HL-60 (cell line): ENCODE measurements at places on chromosomes 1 and 21.
A peak's percentile ranks its signal among the peaks of the same experiment; 100 is the strongest.

- no peak for DNase-seq
These were observed 35.9 kb downstream of the HEATR1 start for GRCh38 chr1:236568285-236568894.

- DNase-seq: no peak
These were observed 15.7 kb upstream of the ZBTB18 start for GRCh38 chr1:244035358-244035757.

GRCh38 chr1:162065016-162065415 lies 4.5 kb upstream of the NOS1AP start:
- no peak for DNase-seq

- DNase-seq: no peak
These were observed 38.7 kb upstream of the CD55 start for GRCh38 chr1:207282496-207283380.

- peak; percentile 16 for DNase-seq
These were observed 862.7 kb downstream of the PLA2G4A start for GRCh38 chr1:187691439-187691838.

- no peak for DNase-seq
These were observed 2.1 kb upstream of the EDN2 start for GRCh38 chr1:41486371-41487125.

DNA sequence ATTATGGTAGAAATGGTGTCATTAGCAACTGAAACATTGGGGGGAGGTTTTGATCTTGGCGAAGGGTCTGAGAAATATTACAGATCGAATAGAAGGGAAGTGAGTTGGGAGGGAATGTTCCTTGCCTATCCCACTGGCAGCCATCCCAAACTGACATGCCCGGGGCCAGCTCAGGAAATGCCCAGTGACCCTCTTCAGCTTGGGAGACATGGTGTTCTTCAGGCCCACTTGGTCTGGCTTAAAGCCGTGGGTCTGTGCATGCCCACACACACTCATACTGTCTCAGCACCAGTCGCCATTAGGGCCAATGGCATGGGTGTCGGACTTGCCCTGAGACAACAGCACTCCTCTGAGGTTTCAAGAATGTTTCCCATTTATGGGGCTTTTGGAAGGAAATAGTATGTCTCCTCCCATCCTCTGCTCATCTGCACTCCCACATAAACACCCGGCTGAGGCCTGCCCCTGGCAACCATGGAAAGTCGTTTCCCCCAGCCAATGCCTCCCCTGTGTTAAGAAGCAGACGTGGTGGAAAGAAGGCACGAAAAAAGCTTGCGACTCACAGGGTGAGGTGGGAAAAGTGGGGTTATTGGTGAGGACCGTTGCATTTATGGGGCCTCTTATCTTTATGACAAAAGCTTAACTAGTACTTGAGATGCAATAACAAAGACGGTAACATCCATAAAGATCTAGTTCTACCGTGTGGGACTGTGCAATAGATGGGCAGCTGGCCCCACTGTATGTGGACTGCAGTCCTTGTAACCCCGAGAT lies 2.0 kb downstream of the RNF186 start:
- DNase-seq: no peak

DNA sequence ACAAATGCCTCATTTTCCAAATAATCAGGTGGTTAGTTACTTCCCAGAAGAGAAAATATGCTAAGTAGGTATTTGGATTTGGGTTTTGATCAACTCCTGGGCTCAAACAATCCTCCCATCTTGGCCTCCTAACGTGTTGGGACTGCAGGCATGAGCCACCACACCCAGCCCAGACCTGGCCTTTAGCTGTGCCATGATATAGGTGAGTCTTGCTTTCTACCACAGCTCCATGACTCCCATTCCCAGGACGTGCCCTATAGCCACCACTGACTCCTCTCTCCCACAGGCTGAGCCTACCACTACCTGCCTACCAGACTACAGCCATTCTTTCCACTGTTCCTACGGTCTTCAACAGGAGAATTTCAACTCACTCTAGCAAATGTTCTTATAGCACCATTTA lies 1.8 kb upstream of the SLC1A7 start:
- DNase-seq: no peak

DNA sequence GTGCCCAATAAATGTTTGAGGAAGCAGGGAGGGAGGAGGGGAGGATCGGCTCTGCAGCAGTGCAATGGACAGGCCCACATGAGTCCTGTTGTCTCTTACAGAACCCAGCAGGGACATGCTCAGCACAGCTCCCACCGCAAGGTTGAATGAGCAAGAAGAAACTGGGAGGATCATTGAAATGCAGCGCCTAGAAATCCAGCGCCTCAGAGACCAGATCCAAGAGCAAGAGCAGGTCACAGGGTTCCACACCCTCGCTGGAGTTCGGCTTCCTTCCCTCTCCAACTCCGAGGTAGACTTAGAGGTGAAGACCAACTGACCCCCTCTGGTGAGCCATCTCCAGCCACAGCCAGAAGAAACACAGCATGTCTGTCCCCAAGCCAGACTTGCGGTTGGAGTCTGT lies 15.9 kb upstream of the TMEM125 start:
- no peak for DNase-seq

GRCh38 chr21:39913706-39914305 lies 46.6 kb downstream of the PCP4 start:
- DNase-seq: no peak

DNA sequence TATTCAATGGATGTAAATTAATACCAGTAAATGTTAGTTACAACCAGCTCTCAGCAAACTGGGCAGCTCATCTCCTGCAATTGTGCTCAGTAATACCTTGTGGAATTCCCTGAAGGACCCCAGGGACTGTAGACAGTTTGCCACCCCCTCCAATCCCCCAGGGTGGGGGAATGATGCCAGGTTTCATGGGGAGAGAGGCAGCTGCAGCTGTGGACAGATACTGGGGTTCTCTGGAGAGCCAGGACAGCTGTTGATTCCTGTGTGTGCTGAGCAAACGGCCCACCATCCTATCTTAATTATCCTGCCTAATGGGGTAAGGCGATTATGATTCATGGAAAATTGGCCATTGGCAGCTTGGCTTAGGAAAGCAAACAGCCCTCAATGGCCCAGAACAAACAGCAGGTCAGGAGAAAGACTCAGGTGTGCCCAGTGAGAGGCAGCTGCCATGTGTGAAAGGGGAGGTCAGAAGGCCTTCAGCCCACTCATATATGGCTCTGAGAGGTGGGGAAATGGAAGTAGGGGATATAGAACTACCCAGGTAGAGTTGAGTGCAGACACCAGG lies 148.9 kb upstream of the CTTNBP2NL start:
- DNase-seq: no peak

DNA sequence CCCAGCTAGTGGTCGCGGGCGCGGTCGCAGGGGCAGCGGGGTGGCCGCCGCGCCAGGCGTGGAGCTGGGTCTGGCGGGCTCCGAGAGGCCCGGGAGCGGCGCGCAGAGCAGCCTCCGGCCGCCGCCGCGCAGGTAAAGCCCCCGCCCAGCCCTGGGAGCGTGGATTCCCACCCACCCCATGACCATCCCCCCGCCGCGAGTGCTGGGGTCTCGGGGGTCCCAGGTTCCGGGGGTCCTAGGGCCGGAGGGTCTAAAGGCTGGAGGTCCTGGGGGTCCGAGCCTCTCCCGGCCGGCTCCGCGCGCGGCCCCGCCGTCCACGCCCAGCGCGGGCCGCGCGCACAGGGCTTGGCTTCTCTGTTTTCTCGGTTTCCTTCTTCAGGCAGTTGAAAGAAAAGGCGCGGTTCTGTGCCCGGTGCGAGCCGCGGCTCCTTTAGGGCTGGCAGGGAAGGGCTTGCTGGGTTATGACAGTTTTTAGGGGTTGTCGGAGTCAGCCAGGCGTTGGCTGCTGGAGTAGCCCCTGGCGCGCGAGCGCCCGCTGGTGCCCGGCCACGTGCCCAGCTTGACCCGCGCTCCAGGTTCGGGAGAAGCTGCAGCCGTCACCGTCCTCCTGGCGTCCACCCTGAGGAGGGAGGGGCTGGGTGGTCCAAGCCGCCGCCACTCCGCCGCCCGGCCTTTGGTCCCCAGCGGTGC lies 359 bp downstream of the LRRC3 start:
- DNase-seq: no peak

- DNase-seq: no peak
These were observed 14.3 kb upstream of the DNAJC28 start for GRCh38 chr21:33505833-33506232.

DNA sequence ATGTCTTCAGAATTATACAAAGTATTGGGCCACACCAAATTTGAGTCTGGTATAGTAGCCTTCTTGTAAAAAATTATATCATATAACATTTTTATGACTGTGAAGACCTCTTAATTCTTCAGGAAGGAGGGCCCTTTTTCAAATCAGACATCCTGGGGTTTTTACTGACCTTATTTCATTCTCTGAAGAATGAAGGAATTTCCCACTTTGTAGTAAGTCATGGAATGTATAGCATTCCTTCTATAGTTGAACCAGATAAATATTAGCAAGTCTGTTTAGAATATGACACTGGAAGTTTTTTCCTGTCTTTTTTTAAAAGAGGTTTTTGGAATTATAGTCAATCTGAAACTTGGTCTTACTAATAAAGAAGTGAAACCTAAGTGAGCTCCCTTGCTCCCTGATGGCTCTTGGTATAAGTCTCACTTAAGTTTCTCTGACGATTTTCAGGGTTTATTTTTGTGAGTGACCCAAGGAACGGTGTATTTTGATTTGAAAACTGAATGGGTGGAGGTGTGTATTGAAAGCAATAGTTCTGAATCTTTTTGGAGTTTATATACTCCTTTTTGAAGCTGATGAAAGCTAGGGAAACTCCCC lies 23.7 kb downstream of the SNX27 start:
- no peak for DNase-seq

DNA sequence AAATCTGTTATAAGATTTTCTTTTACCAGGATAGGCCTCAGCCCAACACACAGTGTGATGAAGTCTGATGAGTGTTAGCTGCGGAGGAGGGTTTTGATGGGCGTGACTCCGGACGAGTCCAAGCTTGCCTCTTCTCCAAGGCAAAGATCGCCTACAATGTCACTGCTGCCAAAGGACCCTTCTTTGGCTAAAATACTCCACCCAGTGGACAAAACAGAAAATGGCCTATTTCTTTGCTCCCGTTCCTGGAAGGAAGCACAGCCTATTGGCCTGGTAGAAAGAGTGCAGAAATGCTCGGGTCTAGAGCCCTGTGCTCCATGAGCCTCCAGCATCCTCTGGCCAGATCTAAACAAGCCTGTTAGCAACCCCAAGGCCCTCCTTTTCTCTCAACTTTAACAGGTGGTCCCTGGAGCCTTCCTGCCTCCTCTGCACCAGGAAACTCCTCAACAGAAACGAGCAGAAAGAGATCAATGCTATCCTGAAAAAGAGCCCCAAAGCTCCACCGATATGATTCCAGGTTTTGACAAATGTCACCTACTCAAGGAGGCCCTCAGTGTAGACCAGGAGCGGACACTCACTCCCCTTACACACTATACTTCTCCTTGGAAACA lies 3.4 kb upstream of the CASQ2 start:
- DNase-seq: peak; percentile 18

DNA sequence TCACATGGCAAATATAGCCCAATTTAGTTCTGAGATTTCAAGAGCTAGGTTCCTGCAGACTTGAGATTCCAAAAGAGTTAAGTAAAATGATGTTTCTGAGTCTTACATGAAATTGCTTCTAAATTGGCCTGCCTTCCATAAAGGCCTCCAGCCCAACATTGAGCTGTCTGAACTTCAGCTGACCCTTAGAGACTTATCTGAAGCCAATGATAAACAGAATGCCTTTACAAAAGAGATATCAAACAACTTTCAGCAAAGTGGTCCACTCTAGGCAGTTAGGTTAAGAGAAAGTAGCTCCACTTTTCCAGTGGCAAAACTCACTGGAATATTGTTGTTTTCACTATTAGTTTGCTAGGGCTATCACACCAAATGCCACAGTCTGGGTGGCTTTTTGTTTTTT lies 6.3 kb upstream of the RC3H1 start:
- no peak for DNase-seq

DNA sequence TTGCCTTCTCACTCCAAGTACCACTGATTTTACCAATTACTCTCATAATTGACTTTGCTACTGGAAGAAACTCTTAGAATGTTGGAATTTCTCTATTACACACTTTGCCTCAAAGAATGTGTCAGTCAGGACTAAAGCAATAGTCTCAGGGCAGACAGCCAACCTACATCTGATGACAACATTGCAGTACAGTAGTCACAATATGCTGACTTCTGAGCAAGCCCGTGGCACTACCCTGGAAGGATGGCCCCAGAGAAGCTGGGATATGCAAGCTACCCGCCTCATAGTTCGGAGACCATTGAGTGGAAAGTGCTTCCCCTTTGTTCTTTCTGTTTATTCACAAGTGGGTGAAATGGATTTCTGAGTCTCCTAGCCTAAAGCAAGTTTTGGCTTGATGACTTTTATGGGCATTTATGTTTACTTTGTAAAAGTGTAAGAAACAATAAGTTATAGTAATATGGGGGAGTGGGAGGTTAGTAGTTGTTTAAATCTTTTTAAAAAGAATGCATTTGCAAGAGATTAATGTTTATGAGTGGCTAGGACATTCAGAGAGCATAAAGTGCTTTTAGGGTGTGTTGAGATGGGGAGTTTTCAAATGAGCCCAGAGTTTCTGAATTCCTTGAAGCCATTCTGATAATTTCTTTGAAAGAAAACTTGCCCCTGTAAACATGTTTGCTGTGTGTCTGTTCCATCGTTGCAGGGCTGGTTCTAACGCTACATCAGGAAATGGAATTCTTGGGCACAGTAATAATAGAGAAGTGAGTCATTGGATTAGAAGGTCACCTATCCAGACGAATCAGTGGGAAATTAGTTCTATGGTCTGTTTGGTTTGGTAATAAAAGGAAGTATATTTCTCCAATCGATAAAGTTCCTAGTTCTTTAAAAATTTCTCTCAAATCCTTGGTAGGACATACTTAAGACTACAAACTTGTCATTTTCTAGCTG lies 63.8 kb downstream of the LMO4 start:
- DNase-seq: no peak

- DNase-seq: no peak
These were observed 559.8 kb downstream of the LMO4 start for GRCh38 chr1:87888446-87888845.

DNA sequence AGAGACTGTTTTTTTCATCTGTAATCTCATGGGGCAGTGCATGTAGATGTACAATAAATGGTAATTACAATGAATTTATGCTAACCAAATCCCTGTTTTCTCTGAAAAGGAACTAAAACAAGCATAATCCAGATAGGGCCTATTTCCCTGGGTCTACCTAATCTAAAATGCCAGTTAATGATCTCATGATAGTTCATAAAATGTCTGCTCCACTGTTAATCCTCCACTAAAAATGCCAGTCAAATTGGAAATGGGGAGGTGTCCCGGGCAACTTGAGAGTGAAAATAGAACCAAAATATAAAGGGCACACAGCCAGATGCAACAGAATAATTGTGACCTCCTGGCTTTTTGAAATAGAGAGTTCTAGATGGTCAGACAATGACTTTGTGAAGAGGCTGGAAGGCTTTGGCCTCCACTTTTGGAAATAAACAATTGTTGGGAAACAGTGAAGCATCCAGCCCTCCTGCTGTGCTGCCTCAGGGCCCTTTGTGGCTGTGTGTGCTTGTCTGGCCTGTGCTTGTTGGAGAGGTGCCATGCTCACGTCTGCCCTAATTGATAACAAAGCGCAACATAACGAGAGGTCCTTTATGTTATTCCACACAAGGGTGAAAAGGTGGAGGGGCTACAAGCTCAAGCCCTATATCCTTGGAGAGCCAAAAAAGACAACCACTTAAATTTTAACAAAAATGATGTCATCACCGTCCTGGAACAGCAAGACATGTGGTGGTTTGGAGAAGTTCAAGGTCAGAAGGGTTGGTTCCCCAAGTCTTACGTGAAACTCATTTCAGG lies 97.7 kb downstream of the ATP5PO start:
- DNase-seq: peak; percentile 6
